Brain pericyte (primary cell): ENCODE measurements at places on chromosomes 2 and 18.

- DNase-seq = no peak
Observed at GRCh38 chr2:26569216-26570082, 71.7 kb downstream of the CIB4 start.

- no peak for DNase-seq
Observed at GRCh38 chr18:923144-923866, 18.6 kb downstream of the ADCYAP1 start.

DNA sequence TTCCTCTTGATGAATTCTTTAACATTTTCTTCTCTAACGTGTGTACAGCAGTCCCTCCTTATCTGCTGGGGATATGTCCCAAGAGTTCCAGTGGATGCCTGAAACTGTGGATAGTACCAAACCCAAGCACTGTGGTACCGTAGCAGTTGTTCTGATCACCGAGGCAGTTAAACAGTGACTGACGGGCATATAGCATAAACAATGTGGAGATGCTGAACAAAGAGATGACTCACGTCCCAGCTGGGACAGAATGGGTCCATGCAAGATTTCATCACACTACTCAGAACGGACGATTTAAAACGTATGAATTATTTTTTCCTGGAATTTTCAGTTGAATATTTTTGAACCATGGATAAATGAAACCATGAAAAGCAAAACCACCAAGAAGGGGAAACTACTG lies 54.5 kb upstream of the SPAG16 start:
- no peak for DNase-seq

DNA sequence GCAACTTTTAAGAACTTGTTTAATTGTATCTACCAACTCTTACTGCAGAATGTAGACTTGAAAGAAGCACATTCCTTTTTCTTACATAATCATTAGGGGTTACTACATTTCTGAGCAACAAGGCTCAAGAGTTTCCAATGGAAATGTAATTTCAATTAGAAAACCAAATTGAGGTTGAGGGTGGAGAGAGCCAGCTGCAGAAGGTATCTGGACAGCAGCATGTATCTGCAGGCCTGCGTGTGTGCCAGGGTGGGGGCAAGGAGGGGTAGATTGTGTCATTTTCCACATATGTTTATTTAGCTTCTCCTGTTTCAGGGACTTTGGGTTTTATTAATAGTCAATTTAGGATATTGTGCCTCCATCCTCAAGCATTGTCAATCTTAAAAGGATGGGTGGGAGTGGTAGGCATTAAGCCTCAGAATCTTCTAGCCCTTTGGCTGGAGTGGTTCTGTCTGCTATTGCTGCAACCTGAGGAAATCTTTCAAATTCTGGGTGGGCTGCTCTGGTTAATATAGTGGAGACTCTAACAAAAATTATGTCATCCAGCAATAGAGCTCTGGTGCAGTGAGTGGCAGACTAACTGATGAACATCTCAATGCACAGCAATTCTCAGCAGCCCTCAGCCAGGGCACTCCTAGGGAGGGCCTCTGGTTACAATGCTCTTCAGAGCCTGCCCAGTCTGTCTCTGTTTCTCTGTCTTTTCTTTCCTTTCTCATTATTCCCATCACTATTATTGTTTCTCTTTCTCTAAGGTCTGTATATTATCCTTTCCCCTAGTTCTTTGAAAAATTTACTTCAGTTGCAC lies 151.4 kb downstream of the RPIA start:
- no peak for DNase-seq

DNA sequence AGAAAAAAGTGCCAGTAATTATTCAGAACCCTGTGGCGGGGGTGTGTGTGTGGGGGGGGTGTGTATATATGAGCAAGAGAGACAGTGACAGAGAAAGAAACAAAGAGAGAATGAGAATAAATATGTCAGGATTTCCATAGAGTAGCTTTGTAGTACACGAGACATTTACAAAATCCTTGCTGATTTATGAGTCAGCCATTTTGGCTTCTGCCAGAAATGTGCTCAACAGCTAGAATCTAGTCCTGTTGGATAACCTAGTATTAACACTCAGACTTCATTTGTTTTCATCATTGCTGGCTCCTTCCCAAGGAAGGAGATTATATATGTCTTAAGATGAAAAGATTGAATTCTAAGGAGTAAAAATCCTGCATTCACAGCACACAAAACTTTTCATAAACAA lies 140.5 kb upstream of the HNRNPA3 start:
- no peak for DNase-seq

DNA sequence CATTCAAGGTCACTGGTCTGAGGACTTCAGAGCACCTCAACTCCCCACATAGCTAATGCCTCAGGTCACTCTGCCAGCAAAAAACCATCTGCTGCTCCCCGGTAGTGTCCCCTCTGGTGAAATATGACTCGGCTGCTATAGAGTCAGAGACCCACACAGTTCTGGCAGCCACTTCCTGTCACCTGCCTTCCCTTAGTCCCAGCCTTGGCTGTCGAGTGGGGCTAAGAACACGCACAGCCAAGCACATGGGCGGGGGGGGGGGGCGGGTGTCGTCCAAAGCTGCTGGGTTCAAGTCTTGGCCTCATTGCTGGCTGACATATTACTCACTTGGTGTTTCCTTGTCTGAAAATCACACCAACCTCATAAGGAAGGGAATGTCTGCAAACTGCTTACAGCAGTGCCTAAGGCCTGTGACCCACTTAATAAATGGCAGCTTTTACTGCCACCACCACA lies 37.5 kb downstream of the POLR1A start:
- DNase-seq = no peak

- DNase-seq = no peak
Observed at GRCh38 chr2:62147610-62148301, 48.2 kb upstream of the B3GNT2 start.

GRCh38 chr2:151665959-151666358 lies 68.3 kb downstream of the NEB start:
- no peak for DNase-seq

DNA sequence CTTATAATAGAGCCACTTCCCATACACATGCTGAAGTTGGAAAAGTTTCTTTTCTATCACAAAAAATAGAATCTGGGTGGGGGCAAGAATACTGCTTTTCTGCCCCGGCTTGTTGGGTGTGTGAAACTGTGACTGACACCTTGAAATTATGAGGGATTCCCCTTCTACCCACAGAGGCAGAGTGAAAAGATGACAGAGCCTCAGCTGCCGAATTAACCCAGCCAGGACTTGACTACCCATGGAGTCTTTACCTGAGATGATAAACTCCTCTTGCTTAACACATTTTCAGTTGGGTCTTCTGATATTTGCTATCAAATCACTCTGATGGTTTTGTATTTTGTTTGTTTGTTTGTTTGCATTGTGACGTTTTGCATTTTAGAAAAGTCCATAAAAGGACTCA lies 66.0 kb upstream of the PMAIP1 start:
- no peak for DNase-seq

GRCh38 chr2:317501-318424 lies 29.9 kb upstream of the ALKAL2 start:
- DNase-seq = peak; percentile 34

DNA sequence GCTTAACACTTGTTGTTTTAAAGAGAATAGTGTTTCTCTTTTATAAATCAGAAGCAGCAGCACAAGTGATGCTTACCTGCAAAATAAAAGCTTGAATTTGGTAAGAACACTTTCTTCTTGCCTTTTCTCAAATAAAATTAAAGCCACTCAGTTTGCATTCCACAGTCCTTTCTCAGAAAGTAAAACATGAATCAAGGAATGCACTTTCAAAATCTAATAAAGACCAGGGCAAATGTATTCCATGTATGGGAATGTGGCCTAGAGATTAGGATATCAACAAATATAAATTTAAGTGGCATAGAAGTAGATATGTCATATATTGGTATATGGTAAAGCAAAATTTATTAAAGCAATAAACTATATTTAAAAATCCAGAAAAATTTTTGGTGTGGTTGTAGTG lies 352.8 kb downstream of the THSD7B start:
- DNase-seq = no peak

DNA sequence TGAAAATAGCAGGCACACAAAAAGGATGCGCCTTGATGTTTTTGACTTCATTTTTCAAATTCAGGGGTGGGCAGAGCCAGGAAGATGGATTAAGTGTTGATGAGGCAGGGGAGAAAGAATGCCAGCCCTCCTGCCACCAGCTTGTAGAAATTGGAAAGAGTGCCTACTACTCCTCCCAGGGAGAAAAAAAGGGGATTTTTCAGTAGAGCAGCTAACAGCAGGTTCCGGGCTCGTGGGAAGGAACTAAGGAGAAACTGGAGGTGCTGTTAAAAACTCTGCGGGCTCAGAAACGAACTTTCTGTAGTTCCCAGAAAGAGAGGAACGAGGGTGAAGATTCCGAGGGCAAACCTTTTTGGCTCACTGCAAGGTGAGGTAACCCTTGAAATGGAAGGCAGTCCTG lies 100.1 kb upstream of the MCFD2 start:
- no peak for DNase-seq
